Cardiac septum (tissue), 1 donor: ENCODE measurements at places on chromosomes 2 and 18.

DNA sequence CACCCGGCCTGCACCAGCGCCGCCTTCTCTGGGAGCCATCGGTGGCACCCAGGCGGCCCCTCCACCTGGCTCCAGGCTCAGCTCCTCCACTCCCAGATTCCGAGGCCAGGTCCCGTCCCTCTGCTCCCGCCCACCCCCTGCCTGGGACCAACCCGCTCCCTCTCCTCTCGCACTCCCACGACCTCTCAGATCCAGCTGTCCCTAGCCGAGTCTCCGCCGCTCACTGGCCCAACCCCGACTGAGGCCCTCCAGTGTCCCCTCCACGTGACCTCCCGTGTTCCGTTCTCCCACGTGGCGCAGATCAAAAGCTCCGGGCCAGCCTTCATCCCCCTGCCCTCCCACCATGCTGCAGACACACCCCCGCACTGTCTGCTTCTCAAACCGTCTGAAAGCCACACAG lies 14.4 kb upstream of the SALL3 start:
- no peak for DNase-seq

DNA sequence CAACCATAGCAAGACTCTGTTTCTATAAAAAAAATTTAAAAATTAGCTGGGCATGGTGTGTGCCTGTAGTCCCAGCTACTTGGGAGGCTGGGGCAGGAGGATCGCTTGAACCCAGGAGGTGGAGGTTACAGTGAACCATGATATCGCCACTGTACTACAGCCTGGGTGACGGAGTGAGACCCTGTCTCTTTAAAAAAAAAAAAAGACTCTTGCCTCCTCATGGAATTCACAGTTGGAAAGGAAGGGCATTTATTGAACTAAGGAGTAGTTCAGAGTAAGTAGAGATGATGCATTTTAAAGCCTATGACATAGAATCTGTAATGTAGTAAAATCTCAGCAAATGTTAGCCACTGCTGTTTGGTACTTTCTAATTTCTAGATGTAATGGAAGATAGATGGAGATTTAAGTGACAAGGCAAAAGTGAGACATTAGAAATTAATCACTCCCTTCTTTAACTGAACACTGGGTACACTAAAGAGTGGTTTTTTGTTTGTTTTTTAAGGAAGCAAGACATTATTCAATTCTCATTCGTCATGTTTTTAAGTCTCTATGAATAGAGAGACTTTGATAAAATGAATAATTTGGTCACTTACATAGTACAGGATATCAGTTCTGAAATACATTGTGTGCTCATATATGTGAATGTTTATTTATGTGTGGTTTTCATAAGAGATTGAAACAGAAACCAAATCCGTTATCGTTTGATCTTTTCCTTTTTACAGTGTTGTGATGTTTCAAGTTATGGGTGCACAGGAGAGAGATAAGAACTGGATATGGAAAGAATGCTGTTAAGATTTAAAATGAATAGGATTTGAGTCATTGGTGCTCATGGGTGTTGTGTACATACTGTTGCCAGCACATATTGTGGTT lies 186.1 kb upstream of the STON1 start:
- DNase-seq, result no peak

GRCh38 chr2:42336361-42336965 lies 24.6 kb downstream of the COX7A2L start:
- DNase-seq, result no peak

- no peak for DNase-seq
These were observed 315.0 kb upstream of the TFPI start for GRCh38 chr2:187869195-187869594.

DNA sequence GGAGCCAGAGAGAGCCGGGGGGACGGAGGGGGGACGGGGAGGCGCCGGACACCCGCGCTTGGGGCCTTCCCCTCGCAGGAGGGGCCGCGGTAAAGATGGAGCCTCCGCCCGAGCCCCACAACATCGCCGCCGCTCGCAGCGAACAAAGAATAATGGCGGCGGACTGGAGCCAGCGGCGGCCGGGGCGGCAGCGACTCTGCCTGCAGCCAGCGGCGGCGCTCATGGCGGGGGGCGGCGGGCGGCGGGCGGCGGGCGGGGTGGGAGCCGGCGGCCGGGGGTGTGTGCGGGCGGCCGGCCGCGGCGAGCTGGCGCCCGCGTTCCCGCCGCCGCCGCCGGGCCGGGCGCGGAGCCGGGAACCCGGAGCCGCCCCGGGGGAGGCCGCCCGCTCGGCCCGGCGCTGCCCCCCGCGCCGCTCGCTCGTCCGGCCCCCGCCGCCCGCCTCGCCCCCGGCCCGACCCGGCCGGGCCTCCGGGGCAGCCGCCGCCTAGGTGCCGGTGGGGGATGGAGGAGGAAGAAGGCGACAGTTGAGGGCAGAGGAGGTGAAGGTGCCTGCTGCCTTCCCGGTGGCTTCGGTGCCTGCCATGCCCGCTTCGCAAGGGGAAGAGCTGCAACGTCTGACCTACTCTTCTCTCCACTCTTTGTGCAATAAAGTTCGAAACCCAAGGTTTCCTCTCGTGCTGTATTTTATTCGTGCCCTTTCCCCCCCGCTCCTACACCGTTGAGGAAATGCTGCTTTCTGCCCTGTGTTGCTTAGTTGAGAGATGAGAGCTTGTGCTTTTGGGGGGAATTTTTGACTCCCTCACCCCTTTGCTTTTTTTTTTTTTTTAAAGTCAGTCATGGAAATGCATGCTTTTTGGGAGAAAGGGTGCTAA lies 634 bp downstream of the CREB1 start:
- DNase-seq, result no peak

DNA sequence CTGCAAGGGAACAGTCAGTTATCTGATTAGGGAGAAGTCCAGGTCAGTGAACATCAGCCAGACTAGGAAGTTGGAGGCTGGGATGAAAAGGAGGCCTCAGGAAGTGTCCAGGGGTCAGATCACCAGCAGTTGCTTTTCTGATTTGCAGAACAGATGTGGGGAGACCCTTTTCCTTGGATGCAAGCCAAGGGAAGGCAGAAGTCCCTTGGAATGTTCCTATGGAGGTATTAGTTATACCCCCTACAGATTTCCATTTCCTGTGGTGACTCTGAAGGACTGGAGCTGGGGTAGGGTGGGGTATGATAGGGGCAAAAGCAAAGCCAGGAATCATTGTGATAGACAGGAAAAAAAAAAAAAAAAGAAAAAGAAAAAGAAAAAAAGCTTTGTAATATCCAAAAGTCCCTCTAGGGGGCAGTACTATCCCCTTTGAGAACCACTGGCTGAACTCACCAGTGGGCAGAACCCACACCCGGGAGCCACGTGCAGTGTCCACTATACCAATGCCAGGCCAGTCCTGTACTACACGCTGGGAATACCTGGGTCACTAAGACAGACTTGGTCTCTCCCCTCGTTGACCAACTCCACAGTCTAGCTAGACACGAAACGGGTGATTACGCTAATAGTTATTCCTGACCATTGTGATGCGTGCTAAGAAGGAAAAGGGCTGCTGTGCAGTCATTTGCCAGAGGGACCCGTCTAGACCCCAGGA lies 7.4 kb downstream of the DYSF start:
- peak; percentile 71 for DNase-seq

- DNase-seq, result no peak
These were observed 72.1 kb upstream of the NOSTRIN start for GRCh38 chr2:168730344-168730743.

GRCh38 chr2:128299628-128300027 lies 19.0 kb downstream of the HS6ST1 start:
- no peak for DNase-seq

DNA sequence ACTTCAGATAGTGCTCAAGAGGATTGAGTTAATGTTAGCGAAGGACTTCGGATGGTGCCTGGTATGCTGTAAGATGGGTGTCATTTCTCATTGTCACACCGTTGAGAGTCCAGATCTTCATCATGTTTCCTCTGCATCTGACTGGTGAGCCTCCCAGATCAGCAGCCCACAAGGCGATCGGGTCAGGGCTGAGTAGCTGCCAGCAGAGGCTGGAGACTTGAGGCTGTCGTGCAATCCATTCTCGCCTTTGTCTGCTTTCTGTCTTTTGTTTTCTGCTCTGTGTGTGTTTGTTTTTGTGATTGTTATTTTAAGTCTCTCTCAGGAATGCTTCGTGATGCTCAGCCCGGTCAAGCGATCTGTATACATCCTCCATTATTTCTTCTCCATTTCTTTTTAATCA lies 95.8 kb downstream of the TGOLN2 start:
- peak; percentile 53 for DNase-seq

- no peak for DNase-seq
These were observed 2129.4 kb upstream of the PIK3C3 start for GRCh38 chr18:39825485-39826150.

DNA sequence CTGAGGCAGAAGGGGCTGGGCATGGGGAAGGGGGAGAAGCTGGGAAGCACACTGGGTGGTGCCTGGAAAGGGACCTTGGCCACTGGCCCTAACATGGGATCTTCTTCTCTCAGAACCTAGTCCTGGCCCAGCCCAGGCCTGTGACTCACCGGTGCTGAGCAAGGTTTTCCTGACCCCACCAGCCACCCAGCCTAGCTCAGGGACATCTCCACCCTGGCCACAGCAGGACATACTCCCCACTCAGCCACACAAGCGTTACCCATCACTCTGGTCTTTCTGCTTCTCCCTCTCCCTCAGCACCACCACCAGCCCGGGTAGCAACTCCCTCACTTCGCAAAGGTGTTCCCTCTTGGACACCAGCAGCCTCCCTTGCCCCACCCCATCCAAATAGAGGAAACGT lies 22.8 kb downstream of the TNS1 start:
- DNase-seq, result peak; percentile 77

DNA sequence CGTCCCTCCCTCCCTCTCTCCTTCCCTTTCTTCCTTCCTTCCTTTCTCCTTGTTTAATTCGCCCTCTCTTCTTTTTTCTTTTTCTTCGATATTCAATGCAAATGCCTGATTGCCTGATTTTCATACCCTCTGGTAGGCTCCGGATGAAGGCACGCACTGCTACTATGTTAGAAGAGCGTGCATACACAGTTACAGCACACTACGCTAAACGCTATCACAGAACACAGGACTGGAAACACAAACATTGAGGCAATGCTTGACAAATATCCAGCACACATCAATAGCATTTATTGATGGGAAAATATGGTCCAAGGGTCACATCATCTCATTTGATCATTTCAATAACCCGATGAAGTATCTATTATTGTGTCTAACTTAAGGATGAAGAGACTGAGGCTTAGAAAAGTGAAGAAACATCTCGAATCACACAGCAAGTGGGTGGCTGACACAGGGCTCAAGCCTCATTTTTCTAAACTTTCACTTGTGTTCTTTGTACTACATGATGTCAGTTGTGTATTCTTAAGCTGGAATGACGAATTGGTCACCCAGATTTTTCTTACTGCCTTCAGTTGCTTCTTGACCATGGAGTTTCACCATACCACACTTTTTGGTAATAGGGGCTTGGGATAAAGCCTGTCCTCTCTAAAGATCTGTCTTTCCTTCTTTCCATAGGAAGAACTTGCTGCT lies 101.8 kb downstream of the TRIB2 start:
- no peak for DNase-seq

GRCh38 chr2:196274387-196274809 lies 103.0 kb upstream of the STK17B start:
- DNase-seq, result no peak

GRCh38 chr2:43102366-43103092 lies 123.9 kb downstream of the ZFP36L2 start:
- DNase-seq, result no peak

- peak; percentile 90 for DNase-seq
These were observed 1.2 kb downstream of the SEMA4C start for GRCh38 chr2:96868555-96869280.

DNA sequence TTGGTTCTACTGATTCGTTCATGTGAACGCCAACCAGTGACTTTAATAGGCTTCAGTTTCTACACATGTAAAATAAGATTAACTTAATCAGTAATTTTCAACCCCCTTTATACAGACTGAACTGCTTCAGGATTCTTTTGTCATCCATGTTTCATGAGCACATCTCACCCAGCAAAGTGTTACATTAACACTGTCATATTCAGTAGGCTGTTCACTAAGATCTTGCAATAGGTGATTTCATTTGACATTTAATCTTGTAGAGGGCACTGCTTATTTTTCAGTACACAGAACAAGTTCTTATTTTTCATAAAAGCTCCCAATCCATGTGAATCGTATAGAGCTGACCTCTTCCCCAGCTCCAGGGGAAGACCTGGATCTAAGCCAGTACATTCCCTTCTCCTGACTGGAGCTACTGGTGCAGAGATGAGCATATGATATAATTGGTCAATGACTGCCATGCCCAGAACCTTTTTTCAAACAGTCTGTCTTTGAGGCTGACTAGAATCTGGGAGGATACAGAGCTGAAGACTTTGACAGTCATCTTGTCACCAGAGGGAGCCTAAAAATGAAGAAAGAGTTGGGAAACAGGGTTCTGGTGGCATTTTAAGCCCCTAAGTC lies 72.2 kb upstream of the CHRNA1 start:
- no peak for DNase-seq

DNA sequence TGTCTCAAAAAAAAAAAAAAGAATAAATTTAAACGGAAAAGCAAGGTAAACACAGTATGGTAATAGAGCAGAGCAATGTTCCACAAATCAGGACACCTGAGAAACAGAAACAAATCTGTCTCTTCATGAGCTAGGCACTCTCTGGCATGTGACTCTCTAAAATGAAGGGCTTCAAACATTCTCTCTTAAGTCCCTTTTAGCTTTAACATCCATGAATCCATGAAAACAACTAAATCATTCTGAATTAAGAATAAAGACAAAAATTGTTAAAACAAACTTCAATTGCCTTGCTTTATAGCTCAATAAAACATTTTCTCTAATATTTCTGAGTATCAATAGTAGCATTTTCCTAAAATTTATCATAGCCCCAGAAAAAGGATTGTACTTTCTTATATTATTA lies 132.1 kb downstream of the NBAS start:
- no peak for DNase-seq

DNA sequence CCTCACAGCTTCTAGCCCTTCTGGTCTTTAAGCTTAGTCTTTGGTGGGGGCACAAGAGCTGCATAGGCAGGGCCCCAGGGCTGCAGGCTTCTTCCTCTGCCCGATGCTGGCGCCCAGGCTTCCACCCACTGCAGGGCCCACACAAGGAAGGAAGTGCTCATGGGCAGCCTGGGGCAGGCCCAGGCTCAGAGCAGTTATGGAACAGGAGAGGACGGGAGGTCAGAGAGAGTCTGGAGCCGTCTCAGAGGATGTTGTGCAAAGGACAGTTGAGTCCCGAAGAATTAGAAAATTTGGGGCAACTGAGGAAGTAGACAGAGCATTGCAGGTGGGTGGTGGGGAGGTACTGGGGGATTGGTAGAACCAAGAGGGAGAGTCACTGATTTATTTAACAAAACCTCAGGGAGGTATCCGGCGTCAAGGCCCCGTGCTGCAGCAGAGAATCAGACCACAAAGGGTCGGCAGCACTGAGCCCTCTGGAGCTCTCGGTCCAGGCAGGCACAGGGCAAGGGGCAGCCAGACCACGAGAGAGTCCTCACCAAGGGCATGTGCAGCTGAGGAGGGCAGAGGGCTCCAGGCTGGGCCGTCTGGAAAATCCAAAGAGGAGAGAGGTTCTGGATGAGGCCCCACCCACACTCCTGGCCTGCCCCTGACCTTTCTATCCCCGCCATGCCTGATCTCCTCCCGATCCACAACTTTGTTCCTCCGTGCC lies 110.8 kb upstream of the GLI2 start:
- DNase-seq, result peak; percentile 74

DNA sequence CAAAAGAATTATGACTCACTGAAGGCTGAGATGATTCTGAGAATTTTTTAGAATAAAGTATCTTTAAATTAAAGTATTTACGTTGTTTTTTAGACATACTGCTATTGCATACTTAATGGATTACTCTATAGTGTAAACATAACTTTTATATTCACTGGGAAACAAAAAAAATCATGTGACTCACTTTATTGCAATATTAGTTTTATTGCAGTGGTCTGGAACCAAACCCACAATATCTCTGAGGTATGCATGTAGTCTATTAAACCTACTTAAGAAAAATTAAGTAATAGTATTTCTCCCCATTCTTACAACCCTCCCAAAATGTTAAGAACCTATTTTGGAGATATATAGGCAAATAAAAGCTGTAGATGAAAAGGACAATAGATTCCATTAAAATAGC lies 142.9 kb upstream of the ZNF521 start:
- no peak for DNase-seq
